Left cardiac atrium (tissue), 4 donors: ENCODE measurements at places on chromosomes 4 and X. TPM values are rescaled to one million over a fixed set of nuclear protein-coding genes. Genes with fewer than 3 reads are reported as not detected.

Gene XKRX
- total RNA-seq = not detected

Gene RAP2C
- 25.4 TPM for total RNA-seq

Gene CAMK2D
- 133 TPM for total RNA-seq

Gene MSANTD1
- 0.42 TPM for total RNA-seq

Gene COPS4
- 43.4 TPM for total RNA-seq
